NCI-H446 (cell line): ENCODE measurements at places on chromosomes 7 and 10.

GRCh38 chr7:139441961-139442360, 41.5 kb downstream of the KLRG2 start:
- no peak for DNase-seq

DNA sequence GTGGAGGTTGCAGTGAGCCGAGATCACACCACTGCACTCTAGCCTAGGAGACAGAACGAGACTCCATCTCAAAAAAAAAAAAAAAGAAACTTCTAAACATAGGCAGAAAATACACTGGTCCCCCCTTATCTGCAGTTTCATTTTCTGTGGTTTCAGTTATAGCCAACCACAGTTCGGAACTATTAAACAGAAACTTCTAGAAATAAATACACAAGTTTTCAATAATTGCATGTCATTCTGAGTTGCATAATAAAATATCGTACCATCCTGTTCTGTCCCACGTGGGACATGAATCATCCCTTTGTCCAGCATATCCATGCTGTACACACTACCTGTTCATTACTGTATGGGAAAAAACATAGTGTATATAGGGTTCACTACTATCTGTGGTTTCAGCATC, 8.0 kb downstream of the XRCC2 start:
- no peak for DNase-seq

- DNase-seq = no peak
These were observed 99.5 kb downstream of the CYTH3 start for GRCh38 chr7:6172910-6173295.

GRCh38 chr10:13416760-13417159, 68.7 kb upstream of the SEPHS1 start:
- DNase-seq = no peak

- DNase-seq = no peak
These were observed 10.4 kb upstream of the USP54 start for GRCh38 chr10:73601486-73601921.

GRCh38 chr7:115363916-115364315, 442.0 kb downstream of the MDFIC start:
- no peak for DNase-seq

DNA sequence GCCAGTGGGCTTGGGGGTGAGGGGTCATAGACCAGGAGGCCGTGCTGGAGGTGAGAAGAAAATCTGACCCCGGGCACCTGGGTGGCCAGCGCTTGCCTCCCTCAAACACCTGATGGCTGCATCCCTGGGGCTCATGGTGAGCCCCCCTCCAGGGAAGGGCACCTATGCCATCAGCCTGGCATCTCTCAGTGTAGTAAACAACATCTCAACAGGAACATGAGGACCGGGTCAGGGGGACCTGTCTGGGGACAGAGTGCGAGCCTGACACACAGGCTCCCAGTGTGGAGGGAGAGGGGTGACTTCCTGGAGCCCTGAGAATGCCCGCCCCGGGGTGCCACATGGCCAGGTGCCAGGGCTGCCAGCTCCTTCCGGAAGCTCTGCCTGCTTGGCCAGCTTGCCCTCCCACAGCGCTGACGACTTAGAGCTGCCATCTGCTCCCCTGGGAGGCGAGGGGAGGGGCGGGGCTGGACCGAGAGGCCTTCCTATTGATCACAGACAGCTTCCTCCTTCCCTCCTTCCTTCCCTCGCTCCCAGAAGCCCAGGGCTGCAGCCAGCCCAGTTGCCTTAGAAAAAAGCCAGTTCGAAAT, 12.3 kb downstream of the STX1A start:
- DNase-seq = peak; percentile 18

GRCh38 chr10:1070919-1071318, 14.7 kb downstream of the WDR37 start:
- DNase-seq = no peak

- DNase-seq = no peak
These were observed 35.4 kb downstream of the DPCD start for GRCh38 chr10:101623528-101623927.
